ENCODE measurements at places on chromosomes 4 and X. TPM values are rescaled to one million over a fixed set of nuclear protein-coding genes. Genes with fewer than 3 reads are reported as not detected.

GRCh38 chr4:105306158-105306781, 159.6 kb downstream of the TET2 start:
- ATAC-seq = no peak

The SPATA4 gene
- 0.46 TPM for total RNA-seq

The NLGN3 gene
- 2.5 TPM for total RNA-seq

The PDZD4 gene
- total RNA-seq = 16.0 TPM

DNA sequence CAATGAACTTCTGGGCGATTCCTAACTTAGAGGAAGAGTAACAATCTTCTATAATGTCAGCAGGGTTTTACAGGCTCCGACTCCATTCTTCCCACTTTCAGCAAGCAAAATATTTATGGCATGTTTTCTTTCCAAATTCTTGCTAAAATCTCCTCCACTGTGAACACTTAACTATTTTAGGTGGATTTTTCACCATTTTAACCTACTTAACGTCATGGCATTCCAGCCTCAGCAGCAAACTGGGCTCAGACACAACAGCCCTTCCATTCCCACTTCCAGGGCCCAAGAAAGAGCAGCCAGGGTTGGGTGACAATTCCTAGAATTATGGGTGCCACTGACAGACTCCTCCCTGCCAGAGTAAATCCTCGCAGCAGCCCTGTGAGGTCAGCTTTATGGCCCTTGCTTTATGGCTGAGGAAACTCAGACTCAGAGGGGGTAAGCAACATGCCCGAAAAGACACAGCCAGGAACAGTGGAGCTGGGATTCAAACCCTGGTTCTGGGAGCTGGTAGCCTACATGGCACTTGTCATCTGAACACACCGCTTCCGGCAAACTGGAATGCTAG, 112.8 kb upstream of the MAP3K15 start:
- no peak for ATAC-seq

GRCh38 chr4:153514001-153514526, 47.9 kb downstream of the TMEM131L start:
- peak; percentile 32 for ATAC-seq

- ATAC-seq = peak; percentile 49
Observed at GRCh38 chrX:115339441-115340025, 50.0 kb downstream of the LUZP4 start.

DNA sequence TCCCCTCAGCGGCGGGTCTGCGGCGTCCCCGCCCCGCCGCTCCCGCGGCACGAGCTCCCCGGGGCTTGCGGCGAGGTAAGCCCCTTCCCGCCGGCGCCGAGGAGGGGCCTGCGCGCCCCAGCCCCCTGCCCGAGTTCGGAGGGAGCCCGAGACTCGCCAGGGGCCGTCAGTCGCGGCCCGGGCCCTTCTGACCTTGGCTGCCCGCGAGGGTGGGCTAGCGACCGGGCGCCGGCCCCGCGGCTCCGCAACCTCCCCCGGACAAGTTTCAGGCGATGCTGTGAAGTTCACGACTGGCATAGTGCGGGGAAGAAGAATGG, 554 bp downstream of the CDKL5 start:
- no peak for ATAC-seq

All from gastroesophageal sphincter (tissue), 4 donors.